ENCODE measurements at places on chromosomes 6 and 20. TPM values are rescaled to one million over a fixed set of nuclear protein-coding genes. Genes with fewer than 3 reads are reported as not detected.

Gene SIGLEC1
- total RNA-seq, result not detected

Gene ULBP3
- total RNA-seq, result 11.2 TPM

Gene SNAI1
- total RNA-seq, result 1.8 TPM

Gene SIRPG
- not detected for total RNA-seq

GRCh38 chr6:110529355-110529754 lies 52.9 kb upstream of the SLC22A16 start:
- H3K4me1 ChIP-seq, result peaks cover 41% of the 10 kb centered on the region
- no peaks in the 10 kb centered on the region for H3K27me3 ChIP-seq
- peak overlapping the region; percentile 19 for H3K4me3 ChIP-seq

DNA sequence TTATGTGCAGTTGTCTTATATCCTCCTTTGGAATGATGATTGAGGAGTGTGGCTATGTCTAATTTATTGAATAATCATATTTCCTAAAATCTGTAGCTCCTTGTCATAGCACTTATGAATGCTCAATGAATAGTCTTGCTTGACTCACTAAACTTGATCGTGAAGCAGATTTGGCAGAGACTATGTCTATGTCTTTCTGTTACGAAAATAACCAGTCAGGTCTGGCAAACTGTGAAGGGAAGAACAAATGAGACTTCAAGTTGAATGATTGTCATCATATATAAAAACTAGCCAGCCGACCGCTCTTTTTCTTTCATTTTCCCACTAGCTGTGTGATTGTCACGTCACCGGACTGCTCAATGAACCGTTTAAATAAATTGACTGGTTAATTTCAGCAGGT lies 1303.9 kb upstream of the GJE1 start:
- H3K27me3 ChIP-seq, result no peaks in the 10 kb centered on the region
- peak; percentile 9 for DNase-seq
- H3K4me1 ChIP-seq, result peaks cover 5% of the 10 kb centered on the region
- no peaks in the 10 kb centered on the region for H3K36me3 ChIP-seq

DNA sequence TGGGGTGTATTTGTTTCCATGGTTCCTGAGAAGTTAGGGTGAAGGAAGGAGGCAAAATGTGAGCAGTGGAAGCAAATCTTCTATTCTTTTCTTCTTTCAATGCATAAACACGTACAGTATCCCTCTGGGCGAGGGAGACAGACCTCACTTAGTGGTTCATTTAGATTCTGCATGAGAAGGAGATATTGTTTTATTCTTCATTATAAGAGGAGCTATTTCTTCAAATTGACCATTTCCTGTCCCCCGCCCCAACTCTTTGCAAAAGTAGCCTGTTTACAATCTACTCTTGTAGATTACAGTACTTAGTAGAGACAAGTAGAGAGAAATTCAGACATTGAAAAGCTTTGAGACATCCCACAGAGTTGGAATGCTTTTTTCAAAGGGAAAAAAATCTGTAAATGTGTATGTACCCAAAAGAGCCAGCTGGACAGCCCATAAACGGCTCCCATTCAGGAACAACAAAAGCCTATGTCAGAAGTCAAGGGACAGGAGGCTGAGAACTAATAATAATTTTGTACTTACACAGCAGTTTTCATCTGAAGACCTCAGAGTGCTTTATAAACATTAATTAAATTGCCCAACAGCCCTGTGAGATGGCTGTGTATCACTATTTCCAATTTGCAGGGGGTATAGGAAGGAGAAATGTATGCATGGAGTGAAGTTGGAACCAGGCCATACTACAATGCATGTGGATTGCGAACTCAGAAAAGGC lies 23.9 kb downstream of the CD83 start:
- peaks cover 17% of the 10 kb centered on the region for H3K27me3 ChIP-seq
- DNase-seq, result no peak
- H3K36me3 ChIP-seq, result no peaks in the 10 kb centered on the region

GRCh38 chr6:120648713-120649112 lies 685.6 kb downstream of the TBC1D32 start:
- H3K27me3 ChIP-seq, result no peaks in the 10 kb centered on the region
- no peak for DNase-seq
- H3K27ac ChIP-seq, result no peak overlapping the region
- H3K4me3 ChIP-seq, result no peak overlapping the region

DNA sequence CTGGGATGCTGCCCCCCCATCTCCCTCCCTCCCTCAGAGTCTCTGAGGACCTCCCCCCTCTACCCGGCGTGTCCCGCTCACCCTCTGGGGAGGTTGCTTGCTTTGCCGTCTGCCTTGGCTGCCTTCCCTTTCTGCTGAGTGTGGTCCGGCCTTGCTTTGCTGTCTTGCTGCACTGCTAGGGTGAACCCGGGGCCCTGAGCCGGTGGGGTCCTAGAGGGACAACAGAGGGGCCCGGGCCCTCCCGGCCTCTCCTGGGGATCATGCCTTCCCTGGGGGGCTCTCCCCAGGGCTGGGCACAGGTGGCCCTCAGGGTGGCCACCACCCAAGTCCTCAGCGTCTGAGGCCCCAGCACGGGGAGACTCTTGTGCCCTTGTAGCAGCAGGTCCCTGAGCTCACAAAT lies 19.3 kb downstream of the SLCO4A1 start:
- H3K36me3 ChIP-seq, result no peaks in the 10 kb centered on the region
- H3K4me3 ChIP-seq, result no peak overlapping the region
- DNase-seq, result no peak
- no peak overlapping the region for H3K27ac ChIP-seq
- peaks cover 2% of the 10 kb centered on the region for H3K4me1 ChIP-seq
- peaks cover 6% of the 10 kb centered on the region for H3K27me3 ChIP-seq

GRCh38 chr6:36327226-36327918 lies 9.3 kb downstream of the BNIP5 start:
- no peak for DNase-seq
- H3K4me3 ChIP-seq, result no peak overlapping the region
- H3K27me3 ChIP-seq, result peaks cover 40% of the 10 kb centered on the region
- no peak overlapping the region for H3K27ac ChIP-seq
- H3K4me1 ChIP-seq, result no peaks in the 10 kb centered on the region
- no peaks in the 10 kb centered on the region for H3K36me3 ChIP-seq

All from osteoblast (primary cell).